SW 1271 (cell line): ENCODE measurements at places on chromosomes 2 and 18.
A peak's percentile ranks its signal among the peaks of the same experiment; 100 is the strongest.

GRCh38 chr2:30113617-30114293, 33.1 kb upstream of the YPEL5 start:
- peak; percentile 58 for DNase-seq

GRCh38 chr2:175176624-175177023, 4.9 kb downstream of the ATP5MC3 start:
- no peak for DNase-seq

GRCh38 chr18:77108001-77108692, 24.4 kb downstream of the MBP start:
- no peak for DNase-seq

DNA sequence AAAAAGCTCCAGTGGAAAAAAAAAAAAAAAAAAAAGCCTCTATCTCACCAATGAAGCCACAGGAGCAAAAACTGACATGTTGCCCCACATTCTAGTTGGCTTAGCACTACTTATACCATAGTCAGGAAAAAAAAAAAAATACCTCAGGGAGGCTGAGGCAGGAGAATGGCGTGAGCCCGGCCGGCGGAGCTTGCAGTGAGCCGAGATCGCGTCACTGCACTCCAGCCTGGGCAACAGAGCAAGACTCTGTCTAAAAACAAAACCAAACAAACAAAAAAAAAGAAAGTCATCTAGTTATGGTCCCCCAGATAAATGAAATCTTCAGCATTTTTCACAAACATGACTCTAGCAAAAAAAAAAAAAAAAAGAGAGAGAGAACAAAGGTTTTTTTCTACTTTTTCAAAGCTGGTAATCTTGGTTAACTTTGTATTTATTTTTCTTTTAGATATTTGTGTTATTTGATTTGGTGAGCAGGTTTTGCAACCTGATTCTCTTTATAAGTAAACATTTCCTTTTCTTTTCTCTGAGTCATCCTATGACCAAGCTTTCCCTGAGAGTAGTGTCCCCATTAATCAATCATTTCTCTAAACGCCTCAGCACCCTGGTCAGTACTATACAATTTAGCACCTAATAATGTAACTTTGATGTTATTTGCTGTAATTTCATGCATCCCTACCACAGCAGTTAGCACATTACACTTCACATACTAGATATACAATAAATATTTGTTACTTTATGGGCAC, 273.7 kb upstream of the PIK3C3 start:
- no peak for DNase-seq

DNA sequence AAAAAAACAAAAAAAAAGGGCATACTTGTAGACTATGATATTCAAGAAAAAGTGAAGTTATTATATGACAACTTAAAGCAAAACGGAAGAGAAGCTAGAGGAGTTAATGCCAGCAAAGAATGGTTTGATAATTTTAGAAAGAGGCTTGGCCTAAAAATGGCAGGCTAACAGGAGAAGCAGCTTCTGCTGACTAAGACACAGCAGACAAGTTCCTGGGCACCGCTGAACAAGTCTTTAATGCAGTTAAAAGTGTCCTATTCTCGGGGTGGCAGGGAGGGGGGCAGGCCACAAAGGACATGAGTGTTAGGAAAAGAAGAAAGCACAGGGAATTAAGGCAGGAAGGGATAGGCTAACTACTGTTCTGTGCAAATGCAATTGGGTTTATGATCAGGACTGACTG, 50.3 kb upstream of the GAREM2 start:
- no peak for DNase-seq

DNA sequence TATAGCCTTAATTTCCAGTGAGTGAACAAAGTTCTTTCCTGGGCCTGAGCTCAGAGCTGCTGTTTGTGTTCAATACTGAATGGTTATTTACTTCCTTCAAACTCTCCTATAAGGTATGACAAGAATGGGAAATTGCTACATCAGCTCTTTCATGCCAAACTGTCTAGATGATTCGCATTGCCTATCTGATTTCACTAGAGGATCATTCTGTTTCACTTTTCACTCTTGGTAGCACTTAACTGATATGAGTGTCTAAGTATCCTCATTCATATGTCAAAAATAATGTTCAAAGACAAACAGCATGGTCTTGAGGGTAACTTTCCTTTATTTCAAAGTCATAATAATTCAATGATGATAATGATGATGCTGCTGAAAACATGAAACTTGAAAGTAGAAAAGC, 32.9 kb upstream of the SCG2 start:
- no peak for DNase-seq

DNA sequence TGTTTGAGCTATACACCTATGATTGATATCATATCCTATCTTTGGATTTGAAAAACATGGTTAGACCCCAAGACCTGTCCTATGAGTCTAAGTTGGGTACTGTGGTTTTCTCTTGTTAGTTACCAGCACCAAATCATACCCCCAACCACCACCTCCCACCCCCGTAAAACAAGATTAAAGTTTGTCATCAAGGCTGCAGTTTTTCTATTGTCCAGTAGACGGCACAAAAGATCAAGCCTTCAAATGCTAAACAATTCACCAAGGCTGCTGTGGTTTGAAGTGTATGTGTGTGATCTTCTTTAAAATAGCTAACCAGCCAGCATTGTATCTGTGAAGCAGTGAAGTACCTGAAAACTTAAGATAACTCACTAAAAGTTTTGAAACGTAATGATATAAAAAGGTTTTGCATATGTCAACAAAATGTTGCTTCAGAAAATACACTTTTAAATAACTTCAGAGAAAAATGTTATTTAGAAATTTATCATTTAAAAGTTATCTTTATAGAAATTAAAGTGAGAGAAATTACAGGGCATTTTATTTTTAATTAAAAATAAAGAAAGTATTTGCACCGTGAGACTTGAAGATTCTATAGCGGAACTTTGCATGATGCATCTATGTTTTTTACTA, 5.8 kb upstream of the MEIS1 start:
- peak; percentile 52 for DNase-seq

GRCh38 chr2:72211350-72211749, 63.7 kb upstream of the CYP26B1 start:
- no peak for DNase-seq

- no peak for DNase-seq
These were observed 45.5 kb downstream of the KIF5C start for GRCh38 chr2:148920559-148920958.

DNA sequence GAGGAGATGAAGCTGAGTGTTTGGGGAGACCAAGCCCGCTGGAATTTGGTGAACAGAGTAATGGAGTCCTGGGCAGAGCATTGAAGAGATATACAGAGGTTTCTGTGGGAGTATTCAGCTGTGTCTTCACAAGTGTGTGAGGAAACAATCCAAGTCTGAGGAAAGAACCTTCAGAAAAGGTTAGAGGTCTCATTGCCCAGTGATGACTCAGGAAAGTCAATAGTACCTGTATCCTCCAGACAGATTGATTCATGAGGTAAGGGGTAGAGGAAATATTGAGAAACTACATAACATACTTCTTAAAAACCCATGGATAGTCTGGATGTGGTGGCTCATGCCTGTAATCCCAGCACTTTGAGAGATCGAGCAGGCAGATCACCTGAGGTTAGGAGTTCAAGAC, 392.3 kb downstream of the GALNT13 start:
- no peak for DNase-seq

DNA sequence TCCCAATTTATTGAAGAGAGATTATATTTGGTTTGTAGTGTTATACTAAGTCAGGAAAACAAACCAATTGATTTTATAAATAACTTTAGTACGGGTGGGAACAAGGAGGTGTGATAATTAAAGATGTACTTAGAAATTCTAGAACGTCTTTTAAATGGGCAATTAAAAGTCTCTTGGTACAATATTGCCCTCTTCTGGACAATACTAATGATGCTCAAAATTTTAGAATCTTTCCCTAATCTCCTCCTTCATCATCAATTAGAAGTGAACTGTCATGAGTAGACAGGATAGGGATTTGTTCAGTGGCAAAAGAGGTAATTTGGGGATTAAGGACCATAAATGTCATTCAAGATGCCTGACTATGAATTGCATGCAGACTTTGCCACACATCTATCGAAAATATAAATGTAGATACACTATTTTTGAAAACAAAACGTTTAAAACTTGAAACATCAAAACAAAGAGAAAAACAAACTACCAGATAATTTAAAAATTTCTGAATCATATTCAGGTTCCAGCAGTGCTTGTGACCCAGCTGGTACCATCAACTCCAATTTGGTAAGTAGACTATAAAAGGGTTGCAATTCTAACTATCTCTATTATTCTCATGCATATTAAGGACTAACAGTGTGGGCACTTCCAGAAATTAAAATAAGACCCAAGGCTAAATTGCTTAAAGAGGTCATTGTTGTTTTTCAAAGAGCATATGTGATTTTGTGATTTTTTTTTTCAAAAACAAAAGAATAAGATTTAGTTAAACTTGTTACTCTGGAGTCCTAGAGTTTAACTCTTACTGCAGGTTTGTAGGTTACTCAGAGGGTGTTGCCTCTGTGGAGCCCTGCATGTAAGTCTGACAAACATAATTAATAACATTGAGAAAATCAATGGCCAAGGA, 123.5 kb downstream of the LAMA3 start:
- DNase-seq = peak; percentile 54

DNA sequence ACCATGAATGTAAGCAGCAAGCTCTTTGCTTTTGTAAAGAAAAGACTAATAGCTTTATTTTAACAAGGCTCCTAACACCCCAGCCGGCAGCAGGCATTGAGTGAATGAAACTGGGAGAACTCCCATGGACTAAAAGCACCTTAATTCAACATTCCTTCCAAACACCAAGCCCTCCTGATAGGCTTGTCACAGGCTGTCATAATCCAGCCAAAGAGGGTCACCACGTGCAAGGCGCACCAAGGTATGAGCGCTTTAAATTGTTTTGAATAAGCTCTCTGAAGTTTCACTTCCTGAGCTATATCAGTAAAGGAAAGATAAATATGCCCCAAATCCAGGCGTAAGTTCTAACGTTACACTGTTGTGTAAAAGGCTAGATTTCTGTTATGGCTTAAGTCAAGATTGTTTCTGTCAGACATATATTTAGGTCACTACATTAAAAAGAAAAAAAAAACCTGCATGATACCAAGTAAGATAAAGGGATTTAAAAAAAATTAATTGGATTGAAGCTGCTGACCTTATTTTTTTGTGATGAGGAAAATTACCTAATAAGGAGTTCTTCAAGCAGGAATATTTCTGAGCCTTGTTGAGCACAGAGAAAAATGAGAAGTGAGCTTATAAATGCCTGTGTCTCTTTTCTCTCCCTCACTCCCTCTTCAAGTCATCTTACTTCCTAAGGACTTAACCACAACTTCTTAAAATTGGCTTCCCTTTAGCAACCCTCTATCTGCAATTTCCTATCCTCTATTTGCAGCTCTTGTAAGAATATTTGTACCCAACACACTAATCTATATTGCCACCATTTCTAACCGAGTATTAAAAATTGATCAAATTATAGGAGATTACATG, 136.1 kb upstream of the NRP2 start:
- no peak for DNase-seq

- no peak for DNase-seq
These were observed 17.2 kb downstream of the SESTD1 start for GRCh38 chr2:179247318-179248023.

- no peak for DNase-seq
These were observed 72.9 kb upstream of the APCDD1 start for GRCh38 chr18:10381516-10381915.

DNA sequence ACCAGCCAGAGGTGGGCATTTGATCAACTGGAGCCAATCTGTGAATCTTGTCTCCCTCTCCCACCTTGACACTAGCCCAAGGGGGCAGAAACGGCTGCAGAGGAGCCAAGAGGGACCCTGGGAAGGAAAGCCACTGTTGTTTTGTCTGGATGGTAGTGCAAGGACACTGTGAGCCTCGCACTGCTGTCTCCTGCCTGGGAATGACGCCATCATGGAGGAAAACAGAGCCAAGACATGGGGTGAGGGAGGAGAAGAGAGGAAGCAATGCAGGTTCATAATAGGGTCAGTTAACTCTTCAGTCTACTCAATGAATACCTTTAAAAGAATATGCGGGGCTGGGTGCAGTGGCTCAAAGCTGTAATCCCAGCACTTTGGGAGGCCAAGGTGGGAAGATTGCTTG, 231.1 kb upstream of the AGAP1 start:
- DNase-seq = no peak

DNA sequence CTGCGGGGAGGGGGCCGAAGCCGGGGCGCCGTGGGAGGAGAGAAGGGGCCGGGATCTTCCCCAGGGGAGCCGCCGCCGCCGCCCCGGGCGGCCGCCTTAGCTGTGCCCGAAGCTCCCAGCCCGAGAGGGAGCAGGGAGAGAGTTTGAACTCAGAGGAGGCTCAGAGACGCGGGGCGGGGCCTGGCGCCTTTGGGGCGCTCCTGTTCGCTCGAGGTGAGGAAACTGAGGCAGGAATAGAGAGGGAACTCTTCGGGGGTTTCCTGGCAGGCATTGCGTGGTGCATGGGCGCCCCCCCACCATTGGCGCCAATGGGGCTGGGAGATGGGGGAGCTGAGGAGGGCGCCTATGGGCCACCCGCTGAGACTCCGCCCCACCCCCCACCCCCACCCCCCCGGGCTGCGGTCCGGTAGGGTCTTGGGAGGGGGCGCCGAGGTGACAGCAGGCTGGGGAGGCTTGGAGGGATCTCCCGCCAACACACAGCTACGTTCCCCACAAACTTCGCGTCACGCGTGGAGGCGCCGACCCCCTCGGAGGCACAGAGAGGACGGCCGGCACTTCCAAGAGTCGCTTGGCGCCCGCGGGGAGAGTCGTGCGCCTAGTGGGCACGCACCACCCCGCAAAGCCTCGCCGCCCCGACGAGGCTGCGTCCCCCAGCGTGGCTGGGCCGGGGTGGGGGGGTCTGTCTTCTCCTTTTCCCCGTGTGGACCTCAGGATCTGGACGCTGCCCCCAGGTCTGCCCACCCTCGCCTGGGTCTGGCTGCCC, 680 bp downstream of the CTDSP1 start:
- no peak for DNase-seq

DNA sequence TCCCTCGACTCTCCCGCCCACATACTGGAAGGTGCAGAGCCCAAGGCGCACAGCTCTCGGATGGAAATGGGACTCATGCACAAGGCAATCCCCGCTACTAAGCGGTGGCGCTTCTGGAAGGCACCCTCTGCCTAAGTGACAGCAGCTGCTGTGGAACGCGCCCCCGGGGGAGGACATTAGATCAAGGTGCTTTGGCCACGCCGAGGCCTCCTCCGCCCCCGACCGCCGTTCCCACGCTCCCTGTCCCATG, 202 bp downstream of the MCEE start:
- DNase-seq = peak; percentile 79

DNA sequence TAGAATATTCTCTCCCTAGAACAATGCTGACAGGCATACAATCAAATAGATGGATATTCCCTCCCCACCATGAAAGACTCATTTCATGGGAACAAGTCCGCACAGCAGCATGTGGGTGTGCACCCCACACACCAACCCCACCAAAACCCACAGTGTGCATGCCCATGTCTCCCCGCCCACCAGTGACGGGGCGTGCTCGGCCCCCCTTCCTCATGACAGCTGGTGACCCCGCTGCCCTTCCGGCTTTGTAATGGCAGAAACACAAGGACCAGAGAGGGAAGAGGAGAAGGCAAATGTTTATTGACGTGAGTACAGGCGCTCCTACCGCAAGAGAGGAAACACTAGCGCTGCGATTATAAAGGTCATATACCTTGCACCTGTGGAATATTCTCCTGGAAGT, 30.8 kb upstream of the ODC1 start:
- no peak for DNase-seq

- no peak for DNase-seq
These were observed 301.3 kb upstream of the RBMS1 start for GRCh38 chr2:160794926-160795325.
